ENCODE measurements at places on chromosomes 13 and 19.

- DNase-seq: no peak
Observed at GRCh38 chr19:3320354-3320670, 46.1 kb upstream of the NFIC start.

- no peak for DNase-seq
Observed at GRCh38 chr19:30609656-30610270, 237.6 kb downstream of the ZNF536 start.

- DNase-seq: no peak
Observed at GRCh38 chr19:15317392-15318071, 14.8 kb downstream of the BRD4 start.

GRCh38 chr19:37947778-37948177, 40.8 kb downstream of the SIPA1L3 start:
- no peak for DNase-seq

GRCh38 chr19:31532034-31532433, 182.8 kb upstream of the TSHZ3 start:
- DNase-seq: no peak

GRCh38 chr19:41872775-41873647, 4.1 kb upstream of the CD79A start:
- DNase-seq: peak; percentile 87

DNA sequence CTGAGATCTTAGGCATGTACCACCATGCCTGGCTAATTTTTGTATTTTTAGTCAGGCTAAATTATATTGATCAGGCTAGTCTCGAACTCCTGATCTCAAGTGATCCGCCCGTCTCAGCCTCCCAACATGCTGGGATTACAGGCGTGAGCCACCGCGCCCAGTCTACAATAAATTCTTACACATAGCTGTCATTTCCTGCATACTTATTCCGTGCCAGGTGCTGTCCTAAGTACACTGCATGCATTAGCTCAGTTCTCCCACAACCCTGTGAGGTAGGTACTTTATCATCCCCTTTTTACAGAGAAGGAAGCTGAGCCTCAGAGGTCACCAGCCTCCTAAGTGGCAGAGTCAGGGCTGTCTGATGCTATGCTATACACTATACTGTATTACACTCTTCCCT, 7.2 kb upstream of the RHPN2 start:
- DNase-seq: no peak

DNA sequence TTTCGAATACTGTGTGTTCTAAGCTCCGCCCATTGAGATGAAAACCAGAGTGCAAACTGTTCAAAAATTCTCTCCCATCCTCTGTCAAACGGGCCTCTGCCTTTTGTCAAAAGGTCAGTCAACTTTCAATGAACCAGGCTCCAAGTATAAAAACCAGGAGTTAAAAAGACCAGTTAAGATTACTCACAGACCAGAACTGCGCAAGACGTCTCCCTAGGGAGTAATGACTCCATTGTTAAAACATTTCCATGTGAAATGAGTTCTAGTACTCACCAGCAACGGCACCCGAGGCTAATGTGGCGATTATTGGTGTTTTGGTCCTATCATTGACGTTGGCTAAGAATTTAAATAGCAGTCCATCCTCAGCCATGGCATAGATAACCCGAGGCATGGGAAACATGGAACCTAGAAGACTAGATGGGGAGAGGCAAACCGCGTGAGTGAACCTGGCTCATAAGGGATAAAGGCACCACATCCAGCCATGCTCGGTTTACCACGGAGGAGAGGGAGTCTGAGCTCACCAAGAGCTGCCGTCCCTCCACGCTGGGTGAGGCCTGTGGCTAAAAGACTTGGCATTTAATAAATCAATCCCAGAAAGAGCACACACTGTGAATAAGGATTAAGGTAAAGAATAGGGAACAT, 73.3 kb downstream of the SLC7A1 start:
- no peak for DNase-seq

DNA sequence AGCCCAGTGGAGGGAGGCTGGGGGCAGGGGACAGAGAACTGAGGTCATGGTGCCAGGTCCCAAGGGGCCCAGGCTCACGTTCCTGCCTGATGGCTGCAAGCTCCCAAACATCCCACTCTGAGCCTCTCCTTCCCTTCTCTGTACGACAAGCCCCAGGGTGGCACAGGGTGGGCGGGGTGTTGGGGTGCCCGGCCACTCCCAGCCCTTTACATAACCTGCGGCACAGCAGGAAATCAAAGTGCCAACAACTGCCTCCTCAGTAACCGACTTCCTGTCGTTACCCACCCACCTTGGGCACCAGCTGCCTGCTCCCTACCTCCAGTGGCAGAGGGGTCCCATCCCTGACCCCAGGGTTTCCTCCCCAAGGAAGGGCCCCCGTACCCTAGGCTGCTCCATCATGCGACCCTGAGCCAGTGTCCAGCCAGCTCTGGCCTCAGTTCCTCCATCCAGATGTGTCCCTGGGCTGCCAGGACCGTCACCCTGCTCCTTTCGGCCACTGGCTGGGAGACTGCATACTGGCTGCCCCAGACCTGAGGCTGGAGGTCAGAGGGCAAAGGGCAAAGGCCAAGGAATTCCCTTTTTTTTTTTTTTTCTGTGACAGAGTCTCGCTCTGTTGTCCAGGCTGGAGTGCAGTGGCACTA, 27.7 kb upstream of the NFIC start:
- DNase-seq: no peak

DNA sequence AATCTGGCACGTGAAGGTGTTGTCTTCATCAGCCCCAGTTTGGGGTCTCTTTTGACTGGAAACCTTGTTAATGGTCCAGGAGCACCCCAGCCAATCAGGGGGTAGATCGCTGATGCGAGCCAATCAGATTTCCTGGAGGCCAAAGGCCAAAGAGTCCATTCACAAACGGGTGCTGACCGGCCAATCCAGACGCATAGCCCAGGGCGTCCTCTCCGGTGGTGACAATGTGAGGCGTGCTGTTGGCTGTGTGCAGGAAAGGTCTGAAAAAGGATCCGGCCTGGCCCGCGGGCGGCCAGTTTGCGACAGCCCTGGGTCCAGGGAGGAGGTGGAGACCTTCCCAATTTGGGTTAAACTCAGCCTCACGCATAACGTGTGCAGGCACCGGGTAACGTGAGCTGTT, 3.1 kb downstream of the MAST3 start:
- DNase-seq: no peak

GRCh38 chr19:8233370-8233769, 24.2 kb downstream of the CERS4 start:
- no peak for DNase-seq

- no peak for DNase-seq
Observed at GRCh38 chr13:110138700-110139036, 168.3 kb downstream of the COL4A1 start.

GRCh38 chr13:44790289-44790688, 199.0 kb downstream of the NUFIP1 start:
- DNase-seq: no peak

GRCh38 chr13:87769445-87769844, 98.3 kb downstream of the SLITRK5 start:
- no peak for DNase-seq

DNA sequence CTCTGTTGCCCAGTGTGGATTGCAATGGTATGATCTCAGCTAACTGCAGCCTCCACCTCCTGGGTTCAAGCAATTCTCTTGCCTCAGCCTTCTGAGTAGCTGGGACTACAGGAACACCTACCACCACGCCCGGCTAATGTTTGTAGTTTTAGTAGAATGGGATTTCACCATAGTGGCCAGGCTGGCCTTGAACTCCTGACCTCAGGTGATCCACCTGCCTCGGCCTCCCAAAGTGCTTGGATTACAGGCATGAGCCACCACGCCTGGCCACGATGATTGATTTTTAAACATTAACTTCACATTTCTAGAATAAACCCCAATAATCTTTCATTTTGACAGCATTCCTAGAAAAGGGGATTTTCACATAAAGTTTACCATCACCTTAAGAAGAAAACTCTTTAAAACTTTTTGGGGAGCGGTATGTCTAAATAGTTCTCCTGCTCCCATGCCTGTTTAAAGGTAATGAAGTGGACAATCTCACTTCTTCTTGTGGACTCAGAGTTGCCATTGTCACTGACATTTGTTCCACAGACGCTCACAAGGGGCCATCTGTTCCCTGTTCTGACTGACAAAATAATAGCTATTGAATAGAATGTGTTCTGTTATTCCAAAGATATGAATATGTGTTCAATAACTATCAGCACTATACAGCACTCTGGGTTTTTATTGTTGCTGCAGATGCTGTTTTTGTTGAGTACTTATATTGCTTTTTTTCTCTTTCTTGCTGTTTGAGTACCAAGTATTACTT, 66.1 kb upstream of the C1QTNF9B start:
- DNase-seq: no peak

- no peak for DNase-seq
Observed at GRCh38 chr13:79451500-79451962, 29.4 kb upstream of the NDFIP2 start.

- no peak for DNase-seq
Observed at GRCh38 chr13:81171065-81171647, 830.2 kb upstream of the SPRY2 start.

- no peak for DNase-seq
Observed at GRCh38 chr19:34222386-34222785, 32.0 kb upstream of the GARRE1 start.

- DNase-seq: no peak
Observed at GRCh38 chr19:18541258-18541991, 1.9 kb downstream of the FKBP8 start.

- DNase-seq: no peak
Observed at GRCh38 chr13:30043631-30043925, 193.2 kb upstream of the UBL3 start.

GRCh38 chr13:66071608-66072007, 1158.5 kb downstream of the PCDH9 start:
- no peak for DNase-seq

DNA sequence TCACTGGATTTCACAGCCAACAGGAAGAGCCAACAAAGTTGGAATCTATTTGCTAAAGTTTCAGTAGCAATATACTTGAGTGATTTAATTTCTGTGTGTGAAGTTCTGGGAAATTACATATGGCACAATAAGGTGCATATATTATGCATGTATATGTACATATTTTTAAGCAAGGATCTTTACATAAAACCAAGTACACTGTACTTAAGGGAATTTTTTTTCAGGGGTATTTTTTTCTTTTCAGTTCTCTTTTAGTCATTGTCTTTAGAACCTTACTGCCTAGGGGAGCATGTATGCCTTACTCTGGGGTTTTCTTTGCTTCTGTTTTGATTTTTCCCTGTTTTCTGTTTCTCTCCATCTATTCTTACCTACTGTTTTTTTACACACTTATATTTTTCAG, 7.4 kb downstream of the RAP2A start:
- no peak for DNase-seq

- DNase-seq: no peak
Observed at GRCh38 chr13:24888291-24888931, 124.4 kb downstream of the RNF17 start.

- peak; percentile 69 for DNase-seq
Observed at GRCh38 chr19:16829010-16829821, at the start of gene SIN3B. TSS of gene SIN3B (plus strand) at chr19:16829398. CDS start at chr19:16829421, 23 bp downstream.

- peak; percentile 24 for DNase-seq
Observed at GRCh38 chr19:17680230-17680722, 7.9 kb downstream of the UNC13A start.

- DNase-seq: no peak
Observed at GRCh38 chr13:105509981-105510762, 1025.3 kb downstream of the EFNB2 start.

DNA sequence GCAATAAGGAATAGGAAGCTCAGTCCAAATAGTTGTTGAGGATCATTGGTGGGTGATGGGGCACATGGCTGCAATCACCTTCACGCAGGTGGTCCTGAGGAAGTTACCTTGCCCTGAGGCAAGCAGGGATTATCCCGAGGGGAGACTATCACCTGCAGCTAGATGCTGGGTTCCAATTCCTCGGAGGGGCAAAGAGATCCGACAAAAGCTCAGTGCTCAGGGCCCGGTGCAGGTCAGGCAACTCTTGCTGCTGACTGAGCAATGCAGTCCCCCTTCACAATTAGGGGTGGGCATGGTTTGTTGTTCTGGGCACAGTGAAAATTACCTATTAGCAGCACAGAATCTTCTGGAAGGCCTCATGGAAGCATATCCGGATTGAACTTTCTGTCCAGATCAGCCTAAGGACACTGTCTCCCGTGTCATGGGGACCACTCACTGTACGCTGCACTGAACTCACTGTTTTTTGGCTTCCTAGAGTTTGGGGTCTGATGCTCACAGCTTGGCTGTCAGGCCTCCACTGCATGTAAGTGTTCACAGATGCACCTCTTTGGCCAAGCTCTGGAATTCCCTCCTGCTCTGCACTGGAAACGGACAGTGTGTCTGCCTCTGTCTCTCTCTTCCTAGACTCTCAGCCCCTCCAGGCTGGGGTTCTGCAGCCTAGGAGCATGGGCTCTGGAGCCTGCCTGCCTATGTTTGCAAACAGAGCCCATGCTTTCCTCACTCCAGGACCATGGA, 372.7 kb downstream of the ZNF536 start:
- DNase-seq: no peak

GRCh38 chr19:48999481-49000325, 6.0 kb downstream of the RUVBL2 start:
- DNase-seq: no peak

DNA sequence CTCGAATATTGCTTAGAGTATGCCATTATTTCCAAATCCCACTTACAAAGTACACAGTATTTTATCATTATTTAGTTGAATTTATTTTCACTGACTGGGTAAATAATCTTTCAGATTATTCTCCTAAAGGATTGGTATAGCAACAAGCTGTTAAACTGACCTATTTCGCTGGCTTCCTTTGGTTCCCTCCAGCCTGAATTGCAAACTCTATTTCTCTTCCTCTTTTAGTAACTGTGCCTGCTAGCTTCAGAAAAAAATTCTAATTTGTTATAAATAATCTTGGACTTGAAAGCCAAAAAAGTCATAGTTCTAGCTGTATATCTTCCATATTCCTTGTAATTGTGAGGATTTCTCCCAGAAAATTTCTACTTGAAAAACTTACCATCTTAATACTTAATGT, 15.0 kb upstream of the CCNA1 start:
- DNase-seq: no peak

DNA sequence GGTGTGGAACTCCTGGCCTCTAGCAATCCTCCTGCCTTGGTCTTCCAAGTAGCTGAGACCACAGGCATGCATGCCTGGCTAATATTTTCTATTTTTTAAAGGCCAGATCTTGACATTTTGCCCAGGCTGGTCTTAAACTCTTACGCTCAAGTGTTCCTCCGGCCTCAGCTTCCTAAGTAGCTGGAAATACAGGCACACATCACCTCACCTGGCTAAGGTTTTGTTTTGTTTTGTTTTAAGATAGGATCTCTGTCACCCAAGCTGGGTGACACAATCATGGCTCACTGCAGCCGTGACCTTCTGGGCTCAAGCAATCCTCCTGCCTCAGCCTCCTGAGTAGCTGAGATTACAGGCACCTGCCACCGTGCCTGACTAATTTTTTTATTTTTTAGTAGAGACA, 5.5 kb upstream of the RLN3 start:
- DNase-seq: no peak

GRCh38 chr13:113976711-113977684, 3.1 kb upstream of the C13orf46 start:
- DNase-seq: no peak

DNA sequence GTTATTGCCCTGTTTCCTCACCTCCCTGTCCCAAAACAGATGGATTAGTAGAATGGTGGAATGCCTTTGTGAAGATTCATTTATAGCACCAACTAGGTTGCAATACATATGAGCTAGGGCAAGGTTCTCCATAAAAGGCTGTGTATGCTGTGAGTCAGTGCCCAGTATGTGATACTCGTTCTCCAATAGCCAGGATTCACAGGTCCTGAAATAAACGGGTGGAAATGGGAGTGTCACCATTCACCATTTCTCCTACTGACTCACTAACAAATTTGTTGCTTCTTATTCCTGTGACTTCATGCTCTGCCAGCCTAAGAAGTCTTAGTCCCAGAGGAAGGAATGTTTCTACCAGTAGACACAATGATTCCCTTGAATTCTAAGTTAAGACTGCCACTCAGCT, 1745.4 kb downstream of the SLITRK1 start:
- no peak for DNase-seq

GRCh38 chr13:83221256-83221655, 661.0 kb downstream of the SLITRK1 start:
- DNase-seq: no peak

Measured in NCI-H2227 treated with DMSO at 0.1 percent for 48 hours (cell line).